H7 (cell line): ENCODE measurements at places on chromosomes 5 and 9. TPM values are rescaled to one million over a fixed set of nuclear protein-coding genes. Genes with fewer than 3 reads are reported as not detected.

Gene PCDHAC2
- 21.2 and 24.2 TPM in 2 replicates for total RNA-seq

Gene LHX2
- total RNA-seq, result 0.33 and 0.87 TPM in 2 replicates

Gene SRD5A1
- total RNA-seq, result 17.1 and 27.7 TPM in 2 replicates

- DNase-seq, result peak; percentile 25
These were observed 693.8 kb downstream of the DNAH5 start for GRCh38 chr5:13250464-13251291.

DNA sequence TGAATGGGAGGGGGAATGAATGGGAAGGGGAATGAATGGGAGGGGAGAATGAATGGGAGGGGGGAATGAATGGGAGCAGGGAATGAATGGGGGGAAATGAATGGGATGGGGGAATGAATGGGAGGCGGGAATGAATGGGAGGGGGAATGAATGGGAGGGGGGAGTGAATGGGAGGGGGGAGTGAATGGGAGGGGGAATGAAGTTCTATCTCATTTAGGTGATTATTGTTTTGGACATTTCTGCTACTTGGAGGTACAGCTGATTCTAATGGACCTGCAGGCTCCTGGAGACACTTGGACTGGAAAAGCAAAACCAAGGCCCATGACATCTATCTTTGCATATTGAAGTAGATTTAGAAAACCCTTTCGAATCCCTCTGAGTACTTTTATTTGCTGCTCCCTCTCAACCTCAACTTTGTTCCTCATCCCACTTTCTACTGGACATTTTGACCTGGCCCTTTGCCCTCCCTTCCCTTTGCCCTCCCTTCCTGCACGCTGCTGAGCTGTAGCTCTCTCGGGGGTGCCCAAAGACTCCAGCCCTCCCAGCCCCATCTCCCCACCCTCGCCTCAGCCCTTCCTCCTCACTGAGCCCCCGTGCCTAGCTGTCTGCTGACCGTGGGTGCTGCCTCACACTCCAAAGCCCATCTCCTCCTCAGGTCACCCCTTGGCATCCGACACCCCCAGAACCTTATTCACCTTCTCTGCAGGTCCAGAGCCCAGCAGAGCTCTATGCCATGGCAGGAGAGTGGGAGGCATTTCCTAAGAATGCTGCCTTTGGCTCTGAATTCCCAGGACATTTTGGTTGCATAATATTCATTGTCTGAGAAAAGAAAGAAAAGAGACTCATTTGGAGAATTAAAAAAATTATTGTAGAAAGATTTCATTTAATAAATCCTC, 19.9 kb upstream of the LPCAT1 start:
- DNase-seq, result no peak

GRCh38 chr5:161094411-161094810, 242.4 kb upstream of the ATP10B start:
- no peak for DNase-seq

- DNase-seq, result no peak
These were observed 30.2 kb upstream of the TNIP1 start for GRCh38 chr5:151110992-151111391.
